ENCODE measurements at places on chromosomes 7 and 10.

- no peak for DNase-seq
Observed at GRCh38 chr10:71585564-71586290, 133.9 kb downstream of the C10orf105 start.

- no peak for DNase-seq
Observed at GRCh38 chr7:47827871-47828270, 120.4 kb downstream of the PKD1L1 start.

- DNase-seq: no peak
Observed at GRCh38 chr7:49643321-49643720, 130.1 kb upstream of the VWC2 start.

DNA sequence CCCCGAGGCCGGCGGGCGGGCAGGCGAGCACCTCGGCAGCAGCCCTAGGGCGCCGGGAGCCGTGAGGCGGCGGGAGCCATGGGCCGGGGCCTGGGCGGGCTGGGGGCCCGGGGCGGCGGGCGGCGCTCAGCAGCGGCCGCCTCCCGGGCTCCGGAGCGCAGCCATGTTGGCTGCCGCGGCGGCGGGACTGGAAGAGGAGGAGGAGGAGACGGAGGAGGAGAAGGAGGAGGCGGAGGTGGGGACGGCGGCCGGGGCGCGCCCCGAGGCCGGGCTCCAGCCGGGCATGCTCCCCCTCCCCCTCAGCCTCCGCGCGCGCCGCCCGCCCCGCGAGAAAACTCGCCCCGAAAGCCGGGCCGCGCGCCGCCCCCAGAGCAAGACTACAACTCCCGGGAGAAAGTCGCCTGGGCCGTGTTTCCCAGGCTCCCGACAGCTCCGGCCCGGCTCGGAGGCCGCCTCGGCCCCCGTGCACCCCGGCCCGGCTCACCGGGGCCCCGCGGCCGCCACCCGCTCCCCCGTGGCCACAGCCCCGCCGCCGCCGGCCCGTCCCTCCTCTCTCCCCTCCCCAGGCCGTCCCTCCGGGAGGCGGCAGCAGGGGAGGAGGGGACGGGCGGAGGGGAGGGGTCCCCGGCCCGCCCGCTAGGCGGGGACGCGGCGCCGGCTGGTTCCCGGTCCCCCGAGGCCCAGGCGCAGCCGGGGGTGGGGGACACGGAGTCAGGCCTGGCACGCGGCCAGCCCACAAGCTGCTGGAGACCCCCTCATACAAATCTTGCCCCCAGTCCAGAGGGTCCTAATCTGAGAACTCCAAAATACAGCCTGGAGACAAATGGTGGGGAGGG lies at the start of gene DLG5:
Gene DLG5, minus strand, starts transcription at position 190 of the 836 bp plus-strand sequence. CDS start 235 bp downstream, outside the sequence.
- DNase-seq: no peak

GRCh38 chr7:156000601-156001396 lies 188.5 kb upstream of the SHH start:
- no peak for DNase-seq

DNA sequence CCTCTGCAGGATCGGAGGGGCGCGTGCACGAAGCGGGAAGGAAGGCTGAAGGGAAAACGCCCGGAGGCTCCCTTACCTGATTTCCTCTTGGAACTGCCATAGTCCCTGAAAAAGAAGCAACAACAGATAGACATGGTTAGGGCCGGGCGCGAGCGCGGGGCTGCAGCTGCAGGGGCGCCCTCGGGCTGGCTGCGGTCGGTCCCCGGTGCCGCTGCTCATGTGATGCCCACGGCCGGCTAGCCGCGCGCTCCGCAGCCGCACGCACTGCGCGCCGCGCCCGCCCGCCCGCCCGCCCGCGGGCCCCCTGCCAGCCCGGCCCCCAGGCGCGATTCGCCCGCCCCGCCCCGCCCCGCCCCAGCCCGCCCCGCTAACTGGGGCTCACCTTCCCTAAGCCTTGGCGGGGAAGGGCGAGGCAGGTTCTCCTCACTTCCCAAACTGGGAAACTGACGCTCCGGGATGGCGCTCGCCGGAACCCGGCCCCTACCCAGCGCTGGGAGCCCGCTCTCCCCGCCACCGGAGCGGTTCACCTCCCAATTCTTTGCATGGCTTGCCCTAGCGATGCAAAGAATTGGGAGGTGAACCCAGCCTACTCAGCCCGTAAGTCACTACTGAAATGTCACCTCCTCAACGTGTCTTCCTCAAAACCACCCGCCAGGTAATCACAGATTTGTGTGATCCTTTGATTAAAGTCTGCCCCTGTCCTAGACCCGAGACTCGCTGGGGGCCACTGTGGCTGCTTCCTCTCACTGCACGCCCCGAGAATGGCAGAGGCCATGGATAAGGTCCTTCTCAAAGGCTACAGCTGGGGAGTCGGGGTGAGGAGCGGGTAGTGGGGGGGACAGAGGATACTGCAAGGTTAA lies 162.2 kb downstream of the SH3PXD2A start:
- peak; percentile 48 for DNase-seq

GRCh38 chr10:27356738-27357137 lies 116.1 kb upstream of the ACBD5 start:
- no peak for DNase-seq

DNA sequence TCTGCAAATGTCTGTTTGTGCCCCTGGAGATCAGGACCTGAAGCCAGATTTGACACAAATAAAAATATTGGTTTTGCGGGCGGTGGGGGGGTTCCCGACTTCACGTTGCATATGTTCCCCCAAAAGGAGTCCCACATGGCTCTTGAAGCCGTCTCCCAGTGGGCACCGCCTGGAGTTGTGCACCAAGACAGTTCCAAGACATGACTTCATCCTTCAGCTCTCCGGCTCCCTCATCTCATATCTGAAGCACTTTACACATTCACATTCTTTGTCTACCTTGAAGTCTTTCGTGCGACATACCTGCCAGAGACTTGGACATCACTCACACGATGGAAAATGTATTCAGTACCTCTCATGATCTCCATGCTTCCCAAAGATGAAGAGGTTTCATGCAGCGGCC lies 362.8 kb upstream of the FOXK1 start:
- no peak for DNase-seq

- no peak for DNase-seq
Observed at GRCh38 chr7:155377838-155378579, 79.9 kb upstream of the EN2 start.

DNA sequence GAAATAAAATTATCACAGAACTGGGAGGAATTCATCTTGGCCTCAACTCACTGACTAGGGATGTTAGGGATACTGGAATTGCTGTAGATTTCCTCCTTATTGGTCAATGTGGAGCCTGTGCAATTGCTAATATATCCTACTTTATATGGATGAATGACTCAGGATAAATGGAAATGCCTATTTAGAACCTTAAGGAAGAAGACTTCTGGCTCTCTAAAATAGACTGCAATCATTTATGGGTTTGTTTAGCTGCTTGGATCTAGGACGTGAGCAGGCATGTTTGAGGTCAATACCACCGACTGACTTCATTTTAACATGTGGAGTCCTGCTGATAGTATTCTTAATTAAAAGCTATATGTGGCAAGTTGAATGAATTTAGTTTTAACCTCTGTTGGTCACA lies 1040.1 kb upstream of the LRRN3 start:
- DNase-seq: no peak
